ENCODE measurements at places on chromosomes 16 and 17. TPM values are rescaled to one million over a fixed set of nuclear protein-coding genes. Genes with fewer than 3 reads are reported as not detected.

Gene GNG13
- polyA plus RNA-seq: not detected

Gene RSKR
- 2.0 TPM for polyA plus RNA-seq

Gene DNAH3
- polyA plus RNA-seq: 0.18 TPM

Gene GP1BA
- 0.12 TPM for polyA plus RNA-seq

Gene CDH3
- 12.2 TPM for polyA plus RNA-seq

Gene MT1G
- 751 TPM for polyA plus RNA-seq
